ENCODE measurements at places on chromosomes 7 and 10.

- no peak for DNase-seq
These were observed 31.1 kb downstream of the LOXL4 start for GRCh38 chr10:98236862-98237261.

GRCh38 chr7:108063520-108063933 is 60.6 kb upstream of the LAMB1 start:
- DNase-seq, result no peak

GRCh38 chr10:62788861-62789467 is 15.6 kb upstream of the ADO start:
- DNase-seq, result peak; percentile 14

GRCh38 chr7:37315772-37316715 is 132.6 kb downstream of the ELMO1 start:
- DNase-seq, result no peak

DNA sequence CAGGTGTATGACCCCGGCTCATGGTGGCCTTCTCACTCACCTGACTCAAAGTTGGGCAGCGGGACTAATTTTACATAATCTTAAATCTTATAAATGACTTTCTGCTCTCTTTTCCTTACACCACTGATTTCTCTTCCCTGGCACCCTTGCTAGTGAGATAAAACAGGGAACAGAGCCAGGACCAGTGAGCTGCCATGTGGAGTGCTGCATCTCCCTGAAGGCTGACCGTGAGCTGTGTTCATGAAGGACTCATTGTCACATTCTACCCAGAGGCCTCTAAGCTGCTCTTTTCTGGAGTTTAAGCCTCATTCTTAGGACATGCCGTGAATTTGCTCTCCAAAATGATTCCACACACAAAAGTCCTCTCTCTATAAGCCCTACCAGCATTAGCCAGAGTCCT is 762.3 kb downstream of the AUTS2 start:
- DNase-seq, result no peak

DNA sequence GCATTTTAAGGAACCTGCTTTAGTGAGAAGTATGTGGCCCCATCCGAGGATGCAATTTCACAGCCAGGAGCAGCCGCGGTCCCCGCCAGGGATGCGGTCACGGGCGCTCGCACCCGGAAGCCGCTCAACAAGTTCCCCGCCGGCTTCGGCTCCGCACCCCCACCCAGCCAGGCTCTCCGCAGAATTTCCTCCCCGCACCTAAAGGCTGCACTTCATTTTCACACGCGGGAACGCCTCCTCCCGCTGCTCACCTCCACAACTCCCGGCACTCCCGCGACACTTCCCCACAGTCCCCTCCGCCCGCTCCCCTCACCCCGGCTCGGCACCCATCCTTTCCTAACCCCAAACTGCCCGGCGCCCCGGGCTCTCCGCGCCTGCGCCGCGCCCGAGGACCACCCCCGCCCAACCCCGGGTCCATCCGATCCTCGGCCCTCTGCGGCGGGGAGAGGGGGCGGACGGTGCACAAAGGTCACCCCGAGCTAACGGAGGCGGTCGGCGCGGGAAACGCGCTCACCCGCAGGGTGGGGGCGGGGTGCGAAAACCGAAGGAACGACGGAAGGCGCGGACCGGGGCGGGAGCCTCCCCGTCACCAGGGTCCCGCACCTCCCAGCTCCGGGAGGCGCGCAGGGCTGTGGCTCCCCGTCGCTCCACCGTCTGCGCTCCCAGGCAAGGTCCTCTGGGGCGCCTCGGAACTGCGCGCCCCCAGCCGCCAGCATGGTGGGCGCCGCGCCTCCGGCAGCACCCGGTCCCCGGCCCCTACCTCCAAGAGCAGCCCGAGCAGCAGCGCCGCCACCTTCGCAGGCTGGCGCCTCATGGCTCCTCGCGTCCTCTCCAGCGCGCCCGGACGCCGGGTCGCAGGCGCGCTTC is 558 bp downstream of the VOPP1 start:
- peak; percentile 62 for DNase-seq

- DNase-seq, result no peak
These were observed 509.5 kb downstream of the DNAJB6 start for GRCh38 chr7:157846271-157846670.

- DNase-seq, result no peak
These were observed 134.5 kb downstream of the PPP1R3A start for GRCh38 chr7:113784316-113784715.

- no peak for DNase-seq
These were observed 153.4 kb upstream of the LANCL2 start for GRCh38 chr7:55211726-55212125.

- DNase-seq, result peak; percentile 40
These were observed 27.1 kb upstream of the TNRC18 start for GRCh38 chr7:5450549-5451327.

GRCh38 chr10:31288001-31288400 is 31.0 kb upstream of the ZEB1 start:
- no peak for DNase-seq

- DNase-seq, result no peak
These were observed 746.7 kb downstream of the NRG3 start for GRCh38 chr10:82621680-82622079.

- peak; percentile 84 for DNase-seq
These were observed 24.0 kb upstream of the KMT2C start for GRCh38 chr7:152459724-152460251.

- DNase-seq, result peak; percentile 71
These were observed 22.8 kb upstream of the ADAMTS14 start for GRCh38 chr10:70649526-70649925.

DNA sequence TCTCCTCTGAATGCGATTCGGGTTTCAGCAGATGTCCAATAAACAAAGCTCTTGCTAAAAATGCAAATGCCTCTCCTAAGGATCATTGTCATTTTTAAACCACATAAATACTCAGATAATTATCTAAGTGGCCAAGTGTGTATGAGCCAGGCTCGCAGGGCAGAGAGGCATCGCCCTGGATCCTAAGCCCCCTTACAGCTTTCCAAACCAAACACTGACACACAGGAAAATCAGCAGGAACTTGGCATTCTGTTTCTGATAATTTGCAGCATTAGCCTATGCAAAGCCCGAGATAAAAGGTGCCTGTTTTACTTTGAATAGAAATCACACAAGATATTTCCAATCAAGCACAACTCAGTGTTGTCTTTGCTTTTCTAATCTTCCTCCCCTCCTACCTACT is 134.4 kb downstream of the ABCA13 start:
- DNase-seq, result no peak

All from EL (cell line).